Urothelium cell line (cell line): ENCODE measurements at places on chromosomes 1 and 21.

GRCh38 chr1:201466492-201466891 is 2.5 kb downstream of the PHLDA3 start:
- no peak for DNase-seq

DNA sequence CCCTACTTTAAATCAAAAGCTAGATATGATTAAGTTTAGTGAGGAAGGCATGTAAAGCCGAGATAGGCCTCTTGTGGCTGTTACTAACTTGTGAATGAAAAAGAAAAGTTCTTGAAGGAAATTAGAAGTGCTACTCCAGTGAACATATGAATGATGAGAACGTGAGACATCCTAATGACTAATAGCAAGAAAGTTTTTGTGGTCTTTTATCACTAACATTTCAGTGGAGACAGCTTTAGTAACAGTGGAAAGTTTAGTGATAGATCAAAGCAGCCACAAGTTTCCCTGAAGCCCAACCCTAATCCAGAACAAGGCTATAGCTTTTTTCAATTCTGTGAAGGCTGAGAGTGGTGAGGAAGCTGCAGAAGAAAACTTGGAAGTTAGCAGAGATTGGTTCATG is 73.6 kb upstream of the LRRC8B start:
- DNase-seq: no peak

- no peak for DNase-seq
These were observed 14.0 kb downstream of the KCNN3 start for GRCh38 chr1:154856049-154856448.

- no peak for DNase-seq
These were observed 9.9 kb upstream of the NPHP4 start for GRCh38 chr1:6001992-6002576.

GRCh38 chr1:211738691-211739301 is 63.4 kb upstream of the NEK2 start:
- DNase-seq: peak; percentile 33

GRCh38 chr1:41492341-41492848 is 7.9 kb upstream of the EDN2 start:
- DNase-seq: no peak

DNA sequence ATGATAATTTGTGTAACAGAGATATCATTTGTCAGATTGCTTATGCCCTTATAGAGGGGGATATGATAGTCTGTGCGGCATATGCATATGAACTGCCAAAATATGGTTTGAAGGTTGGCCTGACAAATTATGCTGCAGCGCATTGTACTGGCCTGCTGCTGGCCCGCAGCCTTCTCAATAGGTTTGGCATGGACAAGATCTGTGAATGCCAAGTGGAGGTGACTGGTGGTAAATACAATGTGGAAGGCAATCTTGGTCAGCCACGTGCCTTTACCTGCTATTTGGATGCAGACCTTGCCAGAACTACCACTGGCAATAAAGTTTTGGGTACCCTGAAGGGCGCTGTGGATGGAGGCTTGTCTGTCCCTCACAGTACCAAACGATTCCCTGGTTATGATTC is 82.4 kb downstream of the ZMYM4 start:
- no peak for DNase-seq

GRCh38 chr1:79304131-79304530 is 297.6 kb upstream of the ADGRL4 start:
- DNase-seq: no peak

DNA sequence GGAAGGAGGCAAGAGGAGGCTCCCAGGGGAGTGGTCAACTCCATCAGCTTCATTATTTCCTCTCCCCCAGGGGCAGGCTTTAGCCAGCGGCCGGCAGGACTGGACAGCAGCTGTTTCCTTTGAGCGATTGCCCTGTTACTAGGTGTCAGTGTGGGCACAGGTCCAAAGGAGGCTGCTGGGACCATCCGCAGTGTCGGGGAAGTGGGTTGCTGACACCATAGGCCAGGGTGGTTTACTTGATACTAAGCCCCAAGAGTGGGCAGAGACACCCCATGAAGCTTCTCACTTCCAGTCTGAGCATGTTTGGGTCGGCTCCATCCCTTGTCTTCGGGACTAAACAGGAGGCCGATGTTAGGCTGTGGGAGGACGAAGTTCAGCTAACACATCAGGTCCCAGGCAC is 63.6 kb downstream of the KAZN start:
- DNase-seq: no peak

- DNase-seq: no peak
These were observed 33.3 kb downstream of the COQ8A start for GRCh38 chr1:226973371-226973897.

GRCh38 chr1:19852036-19852435 is 30.2 kb upstream of the OTUD3 start:
- no peak for DNase-seq

DNA sequence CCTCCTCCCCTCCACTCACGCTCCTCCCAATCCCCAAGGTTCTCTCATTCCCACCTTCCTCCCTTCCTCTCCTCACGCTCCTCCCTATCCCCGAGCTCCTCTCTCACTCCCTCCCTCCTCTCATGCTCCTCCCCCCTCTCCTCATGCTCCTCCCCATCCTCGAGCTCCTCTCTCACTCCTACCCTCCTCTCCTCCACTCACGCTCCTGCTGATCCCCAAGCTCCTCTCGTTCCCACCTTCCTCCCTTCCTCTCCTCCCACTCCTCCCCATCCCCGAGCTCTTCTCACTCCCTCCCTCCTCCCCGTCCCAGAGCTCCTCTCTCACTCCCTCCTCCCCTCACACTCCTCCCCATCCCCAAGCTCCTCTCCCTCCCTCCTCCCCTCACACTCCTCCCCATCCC is 31.4 kb downstream of the PGBD5 start:
- no peak for DNase-seq

GRCh38 chr1:157724537-157725220 is 24.1 kb upstream of the FCRL3 start:
- DNase-seq: no peak

DNA sequence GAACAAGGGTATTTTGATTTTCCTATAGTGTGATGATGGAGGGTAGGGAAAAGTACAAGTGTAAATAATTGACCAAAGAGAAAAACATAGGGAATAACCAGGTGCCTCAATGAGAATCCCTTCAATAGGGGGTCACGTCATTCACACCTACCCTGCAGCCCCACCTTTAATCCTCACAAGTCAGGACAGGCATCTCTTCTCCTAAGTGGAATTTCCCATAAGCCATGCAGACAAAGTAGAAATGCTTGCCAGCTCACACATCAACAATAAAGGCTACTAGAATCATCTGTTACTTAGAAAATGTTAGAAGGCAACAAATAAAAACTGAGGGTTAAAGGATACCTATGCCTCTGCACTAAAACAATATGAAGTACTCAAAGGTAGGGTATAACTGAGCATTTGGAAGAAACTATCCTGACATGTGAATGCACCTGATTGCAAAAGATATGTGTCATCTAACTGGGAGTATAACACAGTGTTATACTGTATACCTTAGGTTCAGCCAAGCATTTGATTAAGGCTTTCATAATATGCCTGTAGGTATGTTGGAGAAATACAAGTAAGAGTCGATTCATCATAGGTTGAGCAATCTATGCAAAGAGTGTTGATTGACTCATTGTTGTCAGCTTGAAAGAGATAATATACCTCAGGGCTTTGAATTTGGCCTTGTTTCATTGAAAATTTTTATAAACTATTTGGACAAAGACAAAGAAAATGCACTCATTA is 32.4 kb upstream of the ATP1A1 start:
- DNase-seq: no peak

DNA sequence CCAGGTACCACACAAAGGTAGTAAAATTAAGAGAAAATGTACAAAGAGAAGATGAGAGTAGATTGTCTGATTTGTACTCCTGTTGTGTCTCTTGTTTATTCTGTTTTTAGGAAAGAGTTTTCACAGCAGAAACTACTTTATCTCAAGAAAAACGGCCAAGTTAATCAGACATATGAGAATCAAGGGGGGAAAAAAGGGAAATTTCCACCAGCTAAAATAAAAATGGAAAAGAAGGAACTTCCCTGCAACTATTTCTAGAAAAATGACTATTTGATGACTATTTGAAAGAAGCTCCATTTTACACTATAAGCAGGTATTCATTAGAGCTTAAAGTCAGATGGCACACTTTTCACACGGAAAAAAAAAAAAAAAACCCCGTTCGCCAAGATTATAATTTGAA is 56.5 kb downstream of the EPRS1 start:
- no peak for DNase-seq

GRCh38 chr1:29211086-29212030 is 19.4 kb downstream of the MECR start:
- DNase-seq: no peak

- peak; percentile 51 for DNase-seq
These were observed 9.8 kb upstream of the PHACTR4 start for GRCh38 chr1:28359592-28360239.

GRCh38 chr1:229470406-229471043 is 36.6 kb upstream of the ACTA1 start:
- no peak for DNase-seq

- no peak for DNase-seq
These were observed 10.7 kb downstream of the H6PD start for GRCh38 chr1:9245230-9245619.

DNA sequence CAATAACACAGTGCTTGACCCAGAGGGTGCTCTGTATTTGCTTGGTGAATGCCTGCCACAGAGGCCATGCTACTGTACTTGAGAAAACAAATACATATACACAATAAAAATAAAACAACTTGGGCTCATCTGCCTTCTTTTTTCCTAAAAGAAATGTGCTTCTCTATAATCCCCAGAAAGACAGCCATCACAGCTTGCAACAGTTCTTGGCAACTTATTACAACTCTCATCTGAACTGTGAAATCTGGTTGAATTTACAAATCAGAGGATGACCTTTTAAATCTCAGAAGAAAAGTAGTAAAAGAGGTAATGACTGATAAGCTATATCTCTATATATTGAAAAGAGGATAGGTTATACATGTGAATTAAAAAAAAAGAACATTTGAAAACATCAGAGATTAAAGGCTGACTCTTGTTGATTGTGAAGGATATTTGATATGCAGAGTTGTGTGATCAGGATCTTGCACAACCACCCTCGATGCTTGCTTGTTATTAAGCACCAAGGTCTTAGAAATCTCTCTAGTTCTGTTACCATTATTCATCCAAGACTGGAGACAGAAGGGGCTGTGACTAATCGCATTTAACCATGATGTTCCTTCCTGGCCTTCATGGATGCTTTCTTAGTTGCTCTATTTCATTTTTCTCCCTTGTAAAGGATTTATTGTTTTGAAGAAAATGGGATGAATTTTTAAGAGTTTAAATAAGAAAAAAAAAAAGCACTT is 213.4 kb downstream of the APP start:
- DNase-seq: no peak

- no peak for DNase-seq
These were observed 121.3 kb upstream of the C1orf174 start for GRCh38 chr1:4021136-4021973.

DNA sequence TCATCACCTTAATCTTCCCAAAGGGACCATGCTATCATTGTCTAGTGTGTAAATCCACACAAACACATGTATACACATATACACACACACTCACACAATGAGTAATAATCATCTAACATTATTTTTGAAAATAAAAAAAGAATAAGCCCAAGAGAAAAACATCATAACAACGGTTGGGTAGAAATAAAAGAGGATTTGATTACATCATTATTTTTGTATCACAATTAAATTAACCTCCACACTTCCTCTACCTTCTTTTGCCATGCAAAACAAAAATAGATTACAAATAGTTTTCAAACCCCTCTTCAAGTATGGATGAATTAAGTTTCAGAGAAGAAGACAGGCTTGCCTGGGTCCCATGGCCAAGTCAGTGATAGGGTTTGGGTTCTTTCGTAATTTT is 238.1 kb downstream of the VAV3 start:
- DNase-seq: no peak

DNA sequence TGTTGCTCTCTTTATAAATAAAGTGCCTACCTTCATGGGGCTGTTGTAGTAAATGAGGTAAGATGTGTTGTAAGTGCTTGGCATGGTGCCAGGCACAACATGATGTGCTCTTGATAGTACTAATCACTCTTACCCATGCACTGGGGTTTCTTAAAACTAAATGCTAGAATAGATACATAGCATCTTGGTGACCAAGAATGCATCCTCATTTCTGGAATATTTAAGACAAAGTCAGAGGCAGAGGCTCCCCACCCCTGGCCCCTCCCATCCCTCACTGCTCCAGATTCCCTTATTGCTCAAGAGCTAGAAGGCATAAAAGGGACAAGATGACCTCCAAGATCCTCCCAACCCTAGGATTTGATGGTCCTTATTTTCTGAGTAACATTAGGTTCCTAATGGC is 61.3 kb downstream of the GLUL start:
- DNase-seq: no peak
